PC-3 (cell line): ENCODE measurements at places on chromosomes 1 and 21. TPM values are rescaled to one million over a fixed set of nuclear protein-coding genes. Genes with fewer than 3 reads are reported as not detected.

Gene PLD5
- total RNA-seq: not detected in 2 replicates

Gene NKAIN1
- total RNA-seq: 0.18 and 0.75 TPM in 2 replicates

Gene CDCA8
- 30.1 and 31.8 TPM in 2 replicates for total RNA-seq

Gene PAQR6
- 6.6 and 7.2 TPM in 2 replicates for total RNA-seq

Gene TMEM82
- not detected in 2 replicates for total RNA-seq

Gene LYST
- total RNA-seq: 4.8 and 5.0 TPM in 2 replicates

Gene KLF17
- total RNA-seq: 0.26 and 0.58 TPM in 2 replicates

Gene AGMAT
- 8.2 and 9.4 TPM in 2 replicates for total RNA-seq

Gene HCN3
- 1.8 and 1.9 TPM in 2 replicates for total RNA-seq

Gene MCL1
- total RNA-seq: 285 and 376 TPM in 2 replicates

Gene BNIPL
- total RNA-seq: 0.51 and 2.4 TPM in 2 replicates

Gene TARBP1
- 15.1 and 27.7 TPM in 2 replicates for total RNA-seq

Gene NR1I3
- not detected in 2 replicates for total RNA-seq

Gene DNASE2B
- not detected in 2 replicates for total RNA-seq

Gene CLCNKB
- not detected in 2 replicates for total RNA-seq

Gene L1TD1
- not detected in 2 replicates for total RNA-seq

Gene SYPL2
- total RNA-seq: not detected in 2 replicates

Gene KRTAP13-2
- not detected in 2 replicates for total RNA-seq

Gene HLX
- total RNA-seq: 4.0 and 8.1 TPM in 2 replicates

Gene CFHR4
- not detected in 2 replicates for total RNA-seq

Gene BCL2L15
- 0.29 TPM in 1 of 2 replicates, not detected in the other for total RNA-seq

Gene PIGM
- total RNA-seq: 6.7 and 6.9 TPM in 2 replicates

Gene SLC66A1
- total RNA-seq: 27.7 and 28.9 TPM in 2 replicates

Gene S100A9
- total RNA-seq: 482 and 559 TPM in 2 replicates

Gene ELAVL4
- total RNA-seq: not detected in 2 replicates

Gene CSF3R
- not detected in 2 replicates for total RNA-seq

Gene LRRC71
- 0.11 TPM in 1 of 2 replicates, not detected in the other for total RNA-seq

Gene CNIH3
- total RNA-seq: 5.6 and 7.4 TPM in 2 replicates

Gene PDIK1L
- total RNA-seq: 4.1 and 5.2 TPM in 2 replicates
